Activated CD4-positive, alpha-beta T cell treated with anti-CD3 and anti-CD28 coated beads, Interleukin-2, amount 50 U/mL, for 1 hour (primary cell): ENCODE measurements at places on chromosomes 4 and X.
A peak's percentile ranks its signal among the peaks of the same experiment; 100 is the strongest.

- DNase-seq: no peak
Observed at GRCh38 chr4:27248829-27249228, 388.2 kb downstream of the STIM2 start.

- DNase-seq: no peak
Observed at GRCh38 chr4:5340991-5341451, 289.7 kb downstream of the STK32B start.

DNA sequence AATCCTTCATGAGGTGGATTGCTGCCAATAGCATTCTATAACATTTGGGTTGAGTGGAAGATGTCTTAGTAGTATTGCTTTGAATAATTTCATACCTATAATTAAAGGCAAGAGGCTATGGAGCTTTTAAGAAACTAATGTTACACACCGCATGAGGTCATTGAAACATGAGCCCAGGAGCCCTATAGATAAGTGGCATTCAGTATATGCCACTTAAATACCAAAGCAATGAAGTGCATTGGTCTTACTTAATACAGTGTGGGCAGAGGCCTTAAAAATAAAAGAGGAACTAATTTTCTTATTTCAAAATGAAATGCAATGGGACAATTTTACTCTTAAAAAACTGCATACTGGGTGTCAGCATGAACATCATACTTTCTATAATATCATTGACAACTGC, 47.5 kb downstream of the SPATA18 start:
- no peak for DNase-seq

- peak; percentile 82 for DNase-seq
Observed at GRCh38 chr4:98658287-98659105, at the start of gene TSPAN5. TSS of gene TSPAN5 (minus strand) at chr4:98658611.

DNA sequence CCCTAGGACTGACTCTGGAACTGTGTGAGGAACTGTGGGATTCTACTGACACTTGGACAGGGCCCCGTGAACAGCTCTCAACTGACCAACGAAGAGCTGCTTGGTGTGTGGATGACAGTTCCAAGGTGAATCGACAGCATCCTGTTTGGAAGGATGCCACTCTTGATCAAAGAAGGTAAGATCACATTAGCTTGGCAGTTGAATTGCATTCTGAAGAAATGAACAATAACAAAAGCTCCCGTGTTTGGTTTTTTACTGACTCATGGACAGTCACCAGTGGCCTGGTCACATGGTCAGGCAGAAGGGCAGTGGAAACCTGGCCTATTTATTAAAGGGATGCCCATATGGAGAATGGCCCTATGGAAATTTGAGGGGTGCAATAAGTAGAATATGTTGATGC, 33.1 kb upstream of the GPR34 start:
- no peak for DNase-seq

DNA sequence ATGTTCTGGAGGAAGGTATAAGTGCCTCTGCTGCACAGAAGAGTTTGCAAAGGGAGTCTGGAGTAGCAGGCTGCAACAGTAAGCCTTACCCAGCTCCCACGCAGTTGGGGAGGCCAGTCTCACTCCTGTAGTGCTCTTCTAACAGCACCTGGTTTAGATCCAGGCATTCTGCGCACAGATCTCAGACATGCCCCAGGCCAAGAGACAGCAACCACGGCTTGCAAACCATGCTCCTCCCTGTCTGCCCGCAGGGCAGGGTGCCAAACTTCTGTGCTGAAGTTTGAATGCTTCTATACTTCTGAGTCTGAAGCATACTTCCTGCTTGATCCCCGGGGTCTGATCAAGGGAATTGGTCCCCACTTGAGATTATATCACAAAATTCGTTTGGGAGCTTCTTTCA, 106.3 kb downstream of the LINC00632 start:
- DNase-seq: no peak

GRCh38 chr4:7253341-7253700, 61.0 kb downstream of the SORCS2 start:
- no peak for DNase-seq

DNA sequence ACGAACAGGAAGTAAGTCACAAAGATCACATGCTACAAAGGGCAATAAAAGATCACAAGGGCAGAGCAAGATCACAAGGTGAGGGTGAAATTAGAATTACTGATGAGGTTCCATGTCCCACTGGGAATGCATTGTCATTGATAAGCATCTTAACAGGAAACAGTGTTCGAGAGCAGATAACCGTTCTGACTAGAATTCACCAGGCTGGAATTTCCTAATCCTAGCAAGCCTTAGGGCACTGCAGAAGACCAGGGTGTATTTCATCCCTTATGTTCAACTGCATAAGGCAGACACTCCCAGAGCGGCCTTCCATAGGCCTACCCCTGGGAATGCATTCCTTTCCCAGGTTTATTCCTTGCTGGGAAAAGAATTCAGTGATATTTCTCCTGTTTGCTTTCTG, 980.6 kb upstream of the LCORL start:
- no peak for DNase-seq

DNA sequence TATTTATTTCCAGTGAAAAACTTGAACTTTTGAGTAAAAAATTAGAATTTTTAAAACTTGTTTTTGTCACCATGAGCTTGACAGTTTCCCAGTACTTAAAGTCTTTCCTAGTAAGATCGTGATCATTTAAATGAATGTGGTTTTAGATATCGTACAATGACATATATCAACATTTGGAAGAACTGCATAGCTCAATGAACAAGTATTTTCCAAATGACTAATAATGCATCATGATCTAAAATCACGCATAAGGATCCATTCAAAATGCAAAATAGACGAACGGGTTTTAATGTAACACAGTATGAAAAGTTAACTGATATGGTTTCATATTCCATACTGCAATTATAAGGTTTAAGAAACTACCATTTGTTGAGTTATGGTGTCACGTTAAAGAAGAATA, 4.1 kb upstream of the NDNF start:
- DNase-seq: no peak

DNA sequence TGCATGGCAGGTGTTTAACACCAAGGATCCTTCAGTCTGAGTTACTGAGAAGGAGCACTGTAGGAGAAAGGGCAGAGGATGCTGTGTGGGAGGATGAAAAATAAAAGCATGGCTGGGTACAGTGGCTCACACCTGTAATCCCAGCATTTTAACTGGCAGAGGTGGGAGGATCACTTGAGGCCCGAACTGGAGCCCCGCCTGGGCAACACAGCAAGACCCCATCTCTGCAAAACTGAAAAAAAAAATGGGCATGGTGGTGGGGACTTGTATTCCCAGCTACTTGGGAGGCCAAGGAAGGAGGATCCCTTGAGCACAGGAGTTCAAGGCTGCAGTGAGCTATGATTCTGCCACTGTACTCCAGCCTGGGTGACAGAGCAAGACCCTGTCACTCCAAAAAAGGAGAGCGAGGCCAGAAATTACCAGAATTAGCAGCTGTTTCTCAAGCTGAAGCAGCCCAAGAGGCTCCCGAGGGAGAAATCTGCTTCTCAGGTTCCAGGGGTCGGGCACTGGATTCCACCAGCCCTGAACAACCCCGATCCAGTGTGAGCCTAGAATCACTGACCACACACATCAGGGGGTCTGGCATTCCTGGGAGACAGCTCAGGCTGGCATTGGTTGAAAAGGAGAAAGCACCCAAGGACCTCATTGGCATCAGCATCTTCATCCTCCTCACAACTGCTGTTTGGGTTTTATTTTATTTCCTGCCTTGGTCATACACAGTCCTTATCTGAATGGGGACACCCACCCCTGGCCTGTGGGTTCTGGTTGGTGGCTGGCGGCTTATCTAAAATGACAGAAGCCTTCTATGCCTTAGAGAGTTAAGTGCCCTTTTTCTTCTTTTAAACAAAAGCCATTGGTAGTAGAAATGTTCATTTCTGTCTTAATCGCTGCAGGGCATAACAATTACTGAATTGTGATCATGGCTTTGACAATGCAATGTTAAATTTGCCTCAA, 66.3 kb upstream of the TRIM2 start:
- DNase-seq: no peak

DNA sequence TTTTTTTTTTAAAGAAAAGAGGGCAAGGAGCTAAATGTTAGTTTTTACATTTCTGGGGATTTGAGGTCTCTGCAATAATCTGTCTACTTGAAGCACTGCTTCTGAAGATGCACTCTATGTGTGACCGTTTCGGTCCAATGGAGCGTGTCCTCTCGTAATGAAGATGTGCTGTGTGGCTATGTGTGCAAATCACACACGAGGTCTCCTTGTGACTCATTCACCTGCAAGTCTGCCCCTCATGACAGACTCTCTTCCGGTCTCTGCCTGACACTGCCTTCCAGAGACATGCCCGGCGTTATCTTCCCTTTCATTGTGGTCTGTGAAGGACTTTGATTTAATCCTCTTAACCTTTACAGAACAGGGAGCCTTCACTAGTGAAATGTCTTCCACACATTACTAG, 84.3 kb downstream of the TRAM1L1 start:
- DNase-seq: no peak

DNA sequence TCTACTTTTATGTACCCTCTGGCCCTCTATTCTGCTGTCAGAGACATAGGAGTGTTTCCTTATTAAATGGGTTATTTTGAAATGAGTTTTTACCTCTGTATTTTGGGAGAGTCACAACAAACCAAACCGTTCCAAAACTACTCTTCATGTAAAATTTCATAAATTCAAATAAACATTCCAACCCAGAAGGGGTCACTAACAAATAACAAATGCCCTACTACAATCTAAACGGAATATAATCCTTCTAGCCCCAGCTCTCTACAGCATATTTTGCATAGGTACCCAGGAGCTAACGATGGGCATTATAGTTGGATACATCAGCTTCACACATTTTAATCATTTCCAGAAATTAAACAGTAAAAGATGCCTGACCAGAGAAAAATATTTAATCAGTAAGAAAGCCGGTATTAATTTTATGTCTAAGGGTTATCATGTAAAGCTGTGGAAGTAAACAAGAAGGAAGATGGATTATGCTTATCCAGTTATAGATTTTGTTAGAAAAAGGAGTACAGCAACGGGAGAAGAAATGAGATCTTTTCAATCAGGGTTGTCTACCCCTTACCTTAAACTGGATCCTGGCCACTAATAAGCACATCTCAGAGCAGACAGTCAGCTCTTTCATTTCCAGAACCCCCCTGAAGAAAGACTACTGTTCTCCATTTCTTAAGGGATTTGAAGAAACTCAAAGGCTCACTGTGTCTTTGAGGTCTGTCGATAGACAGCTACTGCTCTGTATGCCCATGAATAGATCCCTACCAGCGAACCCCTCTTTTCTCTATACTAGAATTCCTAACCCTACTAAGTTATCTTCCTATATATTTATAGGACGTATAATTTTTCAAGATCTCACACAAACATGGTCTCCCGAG, 1.2 kb downstream of the UGDH start:
- DNase-seq: no peak

DNA sequence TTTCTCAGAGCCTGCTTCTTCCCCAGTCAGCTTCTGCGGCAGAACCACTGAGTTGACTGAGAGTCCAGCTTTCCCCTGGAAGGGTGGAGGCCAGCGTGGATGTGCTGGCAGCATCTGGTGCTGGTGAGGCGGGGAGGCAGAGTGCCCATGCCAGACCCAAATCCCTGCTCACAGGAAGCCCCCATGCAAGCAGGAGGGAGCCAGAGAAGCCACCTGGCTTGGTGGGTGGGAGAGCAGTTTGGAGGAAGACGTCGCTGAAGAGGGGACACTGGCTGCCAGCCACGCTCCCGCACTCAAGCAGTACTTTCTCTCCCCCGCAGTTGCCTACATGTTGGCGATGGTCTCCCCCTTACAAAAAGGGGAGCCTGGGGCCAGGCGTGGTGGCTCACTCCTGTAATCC, 6.0 kb downstream of the PDZD4 start:
- DNase-seq: no peak

DNA sequence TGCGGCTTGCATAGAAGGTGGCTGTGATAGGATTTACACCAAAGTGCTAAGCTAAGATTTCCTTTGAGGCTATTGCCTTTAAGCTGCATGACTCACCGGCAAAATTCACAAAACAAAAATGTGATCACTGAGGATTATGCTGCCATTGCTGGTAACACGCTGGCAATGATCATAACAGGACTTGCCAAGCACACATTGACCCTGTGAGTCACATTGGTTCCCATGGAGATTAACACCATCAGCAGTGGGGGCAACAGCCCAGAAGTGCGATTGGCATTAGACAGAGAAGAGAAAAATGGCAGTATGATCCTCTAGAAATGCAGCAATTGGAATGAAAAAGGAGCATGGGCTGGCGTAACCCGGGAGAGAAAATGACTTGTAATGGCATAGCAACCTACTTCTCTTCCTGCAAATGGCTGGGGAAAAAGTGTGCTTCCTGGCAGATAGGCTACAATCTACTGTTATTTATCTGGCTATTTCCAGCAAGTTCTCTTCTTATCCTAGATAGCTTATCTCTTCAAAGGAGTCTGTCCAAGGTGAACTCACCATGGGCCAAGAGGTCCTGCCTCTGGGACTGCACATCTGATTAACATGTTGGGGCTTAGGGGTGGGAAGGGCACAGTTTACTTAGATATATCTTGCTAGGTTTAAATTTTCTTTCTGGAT, 314.2 kb upstream of the IGFBP7 start:
- no peak for DNase-seq

GRCh38 chrX:107731831-107732502, 43.6 kb downstream of the TSC22D3 start:
- no peak for DNase-seq

DNA sequence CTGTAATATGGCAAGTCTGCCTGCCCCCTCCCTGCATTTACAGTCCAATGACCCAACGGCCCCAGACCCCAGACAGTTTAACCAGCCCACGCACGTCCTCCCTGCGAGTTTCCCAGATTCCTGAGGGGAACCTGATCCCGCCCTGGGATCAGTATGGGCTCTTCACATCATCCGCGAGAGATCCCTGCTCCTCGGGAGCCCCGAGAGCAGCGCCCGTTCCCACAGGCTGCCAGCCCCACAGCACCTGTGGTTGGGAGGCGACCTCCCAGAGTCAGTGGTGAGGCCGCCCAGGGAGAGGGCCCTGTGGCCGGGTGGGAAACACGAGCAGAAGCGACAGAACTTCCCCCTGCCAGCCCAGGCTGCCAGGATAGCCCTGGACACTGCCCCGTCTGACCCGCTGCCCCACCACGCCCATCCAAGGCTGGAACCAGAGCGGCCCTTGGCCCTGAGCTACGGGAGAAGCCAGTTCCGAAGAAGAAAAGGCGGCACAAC, 32.8 kb downstream of the TSC22D3 start:
- no peak for DNase-seq

DNA sequence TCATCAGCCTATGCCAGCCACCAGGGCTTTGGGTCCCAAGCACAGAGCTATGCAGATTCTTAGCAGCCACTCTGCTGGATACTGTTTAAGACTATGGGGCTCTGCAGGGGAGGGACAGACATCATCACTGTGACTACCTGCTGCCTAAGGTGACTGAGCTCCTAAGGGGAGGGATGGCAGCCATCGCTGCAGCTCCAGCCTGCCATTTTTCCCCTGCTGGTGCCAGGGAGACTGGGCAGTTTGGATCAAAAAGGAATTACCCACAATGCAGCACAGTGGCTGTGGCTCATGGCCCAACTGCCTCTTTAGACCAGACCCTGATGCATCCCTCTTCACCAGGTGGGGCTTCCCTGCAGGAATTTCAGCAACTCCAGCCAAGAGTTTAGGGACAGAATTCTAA, 28.6 kb upstream of the INPP4B start:
- DNase-seq: no peak

GRCh38 chrX:112818114-112819007, 22.3 kb downstream of the AMOT start:
- DNase-seq: no peak

- DNase-seq: no peak
Observed at GRCh38 chr4:121953860-121954259, 2.0 kb upstream of the TRPC3 start.
